ENCODE measurements at places on chromosomes 1 and 21.

DNA sequence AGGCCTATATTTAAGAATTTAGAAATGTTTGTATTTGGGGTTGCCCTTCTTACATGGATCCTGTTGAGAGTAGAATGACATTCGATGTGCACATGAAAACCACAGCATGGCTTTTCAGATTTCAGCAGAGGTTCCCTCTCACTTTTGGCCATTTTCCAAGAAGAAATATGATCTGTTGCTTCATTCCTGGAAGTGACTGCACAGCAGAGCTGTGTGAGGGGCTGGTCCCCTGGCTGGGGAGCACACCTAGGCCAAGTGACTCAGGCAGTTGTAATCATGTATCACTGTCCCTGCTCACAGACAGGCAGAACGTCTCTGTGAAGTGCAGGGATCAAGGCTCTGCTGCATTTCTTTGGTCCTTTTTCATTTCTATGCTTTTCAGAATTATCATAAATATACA lies 32.3 kb downstream of the AGT start:
- no peak for DNase-seq

GRCh38 chr1:100700586-100700985 lies 19.0 kb upstream of the VCAM1 start:
- DNase-seq, result no peak

- DNase-seq, result peak; percentile 96
Observed at GRCh38 chr1:1122078-1122811, 6.4 kb upstream of the C1orf159 start.

GRCh38 chr1:202578001-202578504 lies 132.2 kb downstream of the SYT2 start:
- no peak for DNase-seq

- no peak for DNase-seq
Observed at GRCh38 chr1:198649968-198650338, 11.1 kb downstream of the PTPRC start.

GRCh38 chr1:71298633-71299032 lies 217.8 kb upstream of the ZRANB2 start:
- no peak for DNase-seq

GRCh38 chr1:162168261-162168660 lies 98.8 kb downstream of the NOS1AP start:
- DNase-seq, result no peak

DNA sequence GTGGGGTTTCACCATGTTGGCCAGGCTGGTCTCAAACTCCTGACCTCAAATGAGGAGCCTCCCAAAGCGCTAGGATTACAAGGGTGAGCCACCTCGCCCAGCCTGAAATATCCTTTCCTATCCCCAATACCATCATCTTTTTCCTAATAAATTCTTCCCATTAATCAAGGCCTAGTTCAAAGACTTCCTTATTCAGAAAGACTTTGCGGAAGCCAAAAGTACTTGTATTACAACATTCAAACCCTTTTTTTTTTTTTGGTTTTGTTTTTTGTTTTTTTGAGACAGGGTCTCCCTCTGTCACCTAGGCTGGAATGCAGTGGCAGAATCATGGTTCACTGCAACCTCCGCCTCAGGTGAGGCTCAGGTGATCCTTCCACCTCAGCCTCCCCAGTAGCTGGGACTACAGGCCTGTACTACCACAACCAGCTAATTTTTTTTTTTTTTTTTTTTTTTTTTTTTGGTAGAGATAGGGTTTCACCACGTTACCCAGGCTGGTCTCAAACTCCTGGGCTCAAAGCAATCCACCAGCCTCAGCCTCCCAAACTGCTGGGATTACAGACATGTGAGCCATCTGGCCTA lies 7.6 kb downstream of the SLC19A2 start:
- DNase-seq, result no peak

DNA sequence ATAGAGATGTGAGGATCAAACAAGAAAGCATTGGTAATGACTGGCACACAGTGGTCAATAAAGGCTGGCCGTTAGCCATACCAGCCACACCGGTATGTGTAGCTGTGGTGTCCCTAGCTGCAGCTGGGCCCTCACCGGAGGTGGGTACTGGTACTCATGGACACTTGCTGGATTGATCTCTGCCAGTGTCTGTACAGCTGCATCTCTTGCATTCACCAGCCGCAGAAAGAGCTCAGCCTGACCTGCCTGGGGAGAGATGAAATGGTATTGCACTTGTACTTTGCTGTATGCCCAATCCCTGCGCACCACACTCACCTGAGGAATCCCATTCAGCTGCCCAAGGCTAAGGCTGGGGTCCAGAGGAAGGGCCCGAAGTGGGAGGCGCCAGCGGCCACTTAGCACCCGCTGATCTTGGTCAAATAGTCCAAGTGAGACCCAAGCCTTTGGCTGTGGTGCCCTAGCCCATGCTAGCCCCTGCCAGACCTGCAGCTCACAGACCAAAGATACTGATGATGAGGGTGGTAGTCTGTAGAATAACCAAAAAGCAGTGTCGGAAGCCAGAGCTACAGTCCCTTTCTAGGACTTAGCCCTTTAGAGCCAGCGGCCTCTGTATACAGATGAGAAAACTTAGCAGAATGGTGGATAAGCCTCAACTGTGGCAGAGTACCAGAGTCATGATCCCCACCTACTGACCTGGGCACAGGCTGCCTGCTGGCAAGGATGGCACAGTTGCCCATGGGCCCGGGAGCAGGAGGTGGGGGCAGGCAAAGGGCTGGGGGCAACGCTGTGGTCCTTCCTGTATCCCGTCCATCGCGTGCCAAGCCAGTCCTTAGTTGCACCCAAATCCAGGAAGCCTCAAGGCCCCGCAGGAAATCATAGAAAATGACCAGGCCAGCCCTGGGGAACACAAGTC lies 3.0 kb downstream of the CCDC17 start:
- no peak for DNase-seq

- no peak for DNase-seq
Observed at GRCh38 chr1:198168227-198168626, 11.4 kb downstream of the NEK7 start.

DNA sequence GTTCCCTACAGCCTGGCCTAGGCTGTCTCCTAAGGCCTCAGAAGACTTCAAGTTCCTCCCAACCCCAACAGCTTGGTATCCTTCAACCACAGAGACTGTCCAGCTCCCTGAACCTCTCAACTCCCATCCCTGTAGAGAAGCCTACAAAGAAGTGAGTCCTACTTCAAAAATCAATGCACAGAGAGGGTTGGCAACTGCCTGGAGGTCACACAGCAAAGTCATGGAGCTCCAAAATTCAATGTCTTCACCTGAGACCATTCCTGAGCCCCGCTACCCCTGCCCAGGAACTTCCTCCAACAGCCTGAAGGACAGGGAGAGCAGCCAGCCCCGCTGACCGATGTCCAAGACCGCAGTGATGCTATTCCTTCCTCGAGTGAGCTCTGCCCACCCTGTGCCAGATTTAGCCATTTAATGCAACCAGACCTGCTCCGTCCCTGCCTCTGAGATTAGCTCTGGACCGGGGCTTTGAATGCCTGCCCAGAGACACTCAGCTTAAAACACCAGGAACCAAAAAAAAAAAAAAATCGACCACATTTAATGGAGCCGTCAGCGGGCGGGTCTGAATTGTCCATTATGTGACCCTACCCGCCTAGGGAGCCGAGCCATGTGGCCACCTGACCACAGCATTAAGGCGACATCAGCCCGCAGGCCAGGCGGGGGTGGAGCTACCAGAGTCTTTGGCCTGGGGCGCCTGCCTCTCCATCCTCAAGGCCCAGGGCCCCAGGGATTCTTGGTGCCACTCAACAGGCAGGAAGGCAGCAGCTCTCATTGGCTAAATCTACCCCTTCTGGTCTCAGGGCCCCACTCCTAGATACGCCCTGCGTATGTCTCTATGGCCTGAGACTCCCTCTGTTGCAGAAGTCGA lies 148.6 kb downstream of the SYF2 start:
- no peak for DNase-seq

- DNase-seq, result no peak
Observed at GRCh38 chr1:115312742-115313141, 25.3 kb downstream of the NGF start.

- DNase-seq, result no peak
Observed at GRCh38 chr21:46424039-46424591, 34.6 kb upstream of the DIP2A start.

GRCh38 chr1:100076319-100076718 lies 56.4 kb downstream of the SASS6 start:
- DNase-seq, result no peak

DNA sequence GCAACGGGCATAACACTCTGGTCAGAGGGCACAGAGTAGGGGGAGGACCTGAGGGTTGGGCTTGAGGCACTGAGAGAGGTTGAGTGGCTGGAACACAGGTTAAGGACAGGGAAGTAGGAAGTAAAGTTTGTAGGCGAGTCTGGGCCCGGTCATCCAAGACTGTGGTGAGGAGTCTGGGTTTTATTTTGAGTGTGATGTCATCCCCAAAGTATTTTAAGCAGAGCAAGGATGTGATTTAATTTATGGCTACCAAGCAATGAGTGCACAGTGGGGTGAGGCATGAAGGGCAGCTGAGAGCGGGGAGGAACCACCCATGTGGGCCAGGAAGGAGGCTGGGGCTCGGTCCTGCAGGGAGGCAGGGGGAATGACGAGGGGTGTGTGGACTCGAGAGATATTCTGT lies 11.2 kb upstream of the VWA5B1 start:
- DNase-seq, result no peak

- DNase-seq, result no peak
Observed at GRCh38 chr1:33955096-33955495, 91.2 kb downstream of the HMGB4 start.

DNA sequence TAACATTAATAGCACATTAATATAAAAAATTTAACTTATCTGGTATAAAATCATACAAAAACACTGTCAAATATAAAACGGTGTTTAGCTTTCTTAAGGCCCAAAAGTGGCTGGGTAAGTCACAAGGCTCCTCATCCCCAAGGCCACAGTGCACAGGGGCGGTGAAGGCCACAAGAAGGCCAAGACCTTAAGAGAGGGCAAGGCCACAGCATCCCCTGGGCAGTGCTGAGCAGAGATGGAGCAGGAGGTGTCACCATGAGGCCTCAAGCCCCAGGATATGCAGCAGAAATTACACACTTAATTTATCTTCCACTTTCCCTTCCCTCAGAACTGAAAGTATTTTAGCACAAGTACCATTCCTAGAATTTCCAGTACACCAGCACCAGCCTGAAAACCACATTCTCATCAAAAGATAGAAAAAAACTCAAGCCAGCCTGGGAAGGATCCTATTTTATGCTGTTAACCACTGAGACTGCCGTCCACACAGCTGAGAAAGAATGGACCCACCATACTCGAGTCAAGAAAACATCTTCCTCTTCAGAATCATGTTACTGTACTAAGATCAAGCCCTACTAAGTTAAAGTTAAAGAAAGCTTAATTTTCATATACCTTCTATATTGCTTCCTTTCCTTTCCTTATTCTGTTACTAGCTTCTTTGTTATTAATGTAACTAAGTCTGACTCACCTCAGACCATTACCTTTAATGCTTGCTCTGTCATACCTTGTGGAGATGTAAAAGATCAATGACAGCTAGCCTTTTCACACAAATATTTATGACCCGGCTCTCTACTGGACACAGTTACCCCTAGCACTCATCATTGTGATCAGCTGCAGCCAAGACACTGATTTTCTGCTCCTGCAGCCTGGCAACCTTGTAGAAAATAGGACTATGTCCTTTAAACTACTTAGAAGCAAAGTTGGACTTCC lies 26.4 kb upstream of the FMO1 start:
- no peak for DNase-seq

- DNase-seq, result no peak
Observed at GRCh38 chr1:25796811-25797458, 3.1 kb upstream of the SELENON start.

GRCh38 chr1:203726417-203726867 lies 38.5 kb upstream of the LAX1 start:
- no peak for DNase-seq

DNA sequence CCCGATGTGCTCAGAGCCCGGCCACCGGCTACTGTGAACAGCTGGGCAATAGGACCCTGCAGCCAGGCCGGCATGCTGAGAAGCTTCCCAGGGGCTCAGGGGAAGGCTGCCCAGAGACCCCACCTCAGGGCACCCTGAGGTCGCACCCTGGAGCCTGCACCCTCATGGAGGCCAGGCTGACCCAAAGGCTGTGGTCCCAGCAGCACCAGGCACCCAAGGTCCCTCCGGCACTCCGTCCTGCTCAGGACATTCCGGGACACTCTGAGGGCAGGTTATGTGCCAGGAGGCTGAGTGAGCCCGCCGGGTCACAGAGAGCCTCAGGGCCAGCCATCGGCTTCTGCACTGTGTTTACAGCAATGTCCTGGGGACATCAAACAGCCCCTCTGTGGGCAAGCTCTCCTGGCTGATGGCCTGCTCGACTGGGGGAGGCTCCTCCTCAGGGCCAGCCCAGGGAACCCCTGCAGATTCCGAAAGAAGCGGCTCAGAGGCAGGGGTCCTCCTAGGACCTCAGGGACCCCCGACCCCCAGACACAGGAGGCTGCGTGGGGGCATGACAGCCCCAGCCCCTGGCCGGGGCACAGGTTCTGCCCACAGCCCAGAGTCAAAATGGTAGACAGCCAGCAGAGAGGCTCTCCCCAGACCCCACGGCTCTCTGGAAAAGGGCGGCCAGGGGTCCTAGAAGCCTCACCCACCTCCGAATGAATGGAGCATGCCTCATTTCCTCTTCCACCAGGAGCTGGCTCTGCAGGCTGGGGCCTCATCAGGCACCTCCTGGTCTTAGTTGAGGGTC lies 8.2 kb downstream of the SLC19A1 start:
- no peak for DNase-seq

DNA sequence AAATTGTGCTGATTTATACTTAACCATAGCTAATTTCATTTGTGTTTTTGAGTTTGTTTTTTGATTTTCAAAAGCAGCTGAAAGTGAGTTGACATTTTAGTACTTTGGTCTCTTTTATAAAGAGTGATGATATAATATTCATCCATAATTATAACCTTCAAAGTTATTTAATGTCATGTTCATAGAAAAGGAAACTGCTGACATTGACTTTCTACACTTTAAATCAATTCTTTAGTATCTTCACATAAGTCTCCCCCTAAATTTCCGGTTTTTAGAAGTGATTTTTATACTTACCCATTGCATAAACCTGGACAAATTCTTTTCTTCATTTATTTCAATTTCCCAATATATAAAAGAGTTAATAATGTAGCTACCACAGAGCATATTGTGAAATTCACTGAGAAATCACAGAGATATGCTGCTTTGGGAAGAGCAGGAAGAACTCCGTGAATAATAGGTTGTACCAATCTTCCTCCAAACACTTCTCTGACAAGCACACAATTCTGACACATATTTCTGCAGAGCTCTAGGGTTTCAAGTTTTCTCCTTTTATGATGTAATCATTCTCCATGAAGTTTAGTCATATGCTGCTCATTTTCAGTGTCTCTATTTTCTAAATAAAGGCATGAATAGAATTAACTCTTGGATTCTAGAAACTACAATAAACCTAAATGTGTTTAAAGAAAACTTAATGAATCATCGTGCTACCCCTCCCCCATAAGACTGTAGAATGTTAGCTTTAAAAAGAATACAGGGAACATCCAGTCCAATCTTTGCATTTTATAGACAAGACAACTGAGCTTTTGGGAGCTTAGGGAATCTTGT lies 25.6 kb upstream of the CDC42BPA start:
- no peak for DNase-seq

- no peak for DNase-seq
Observed at GRCh38 chr1:23667411-23667810, 24.2 kb upstream of the RPL11 start.

Data from GM19239 (cell line).